Skin of body (tissue), 3 donors: ENCODE measurements at places on chromosomes 11 and 22. TPM values are rescaled to one million over a fixed set of nuclear protein-coding genes. Genes with fewer than 3 reads are reported as not detected.

Gene MS4A12
- not detected for total RNA-seq

Gene MRGPRE
- total RNA-seq: not detected

Gene OR5T3
- not detected for total RNA-seq

Gene TREH
- total RNA-seq: not detected

Gene CCDC87
- 0.10 TPM for total RNA-seq

Gene TPBGL
- not detected for total RNA-seq

DNA sequence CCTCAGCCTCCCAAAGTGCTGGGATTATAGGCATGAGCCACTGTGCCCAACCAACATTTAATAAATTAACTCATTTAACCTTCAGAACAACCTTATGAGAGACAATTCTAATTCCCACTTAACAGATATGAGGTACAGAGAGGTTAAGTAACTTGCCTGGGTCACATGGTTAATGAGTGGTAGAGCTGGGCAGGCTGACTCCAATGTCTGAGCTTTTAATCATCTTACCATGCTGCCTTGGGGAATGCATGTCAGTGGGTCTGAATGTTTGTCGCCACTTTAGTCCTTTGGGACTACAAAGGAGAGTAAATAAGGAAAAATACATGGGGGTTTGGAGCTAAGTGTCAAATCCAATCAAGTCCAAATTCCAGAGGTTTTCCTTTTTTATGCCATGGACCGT is 11.2 kb upstream of the PIK3C2A start:
- DNase-seq: no peak

- DNase-seq: no peak
These were observed 8.1 kb downstream of the ATG13 start for GRCh38 chr11:46625406-46625805.

DNA sequence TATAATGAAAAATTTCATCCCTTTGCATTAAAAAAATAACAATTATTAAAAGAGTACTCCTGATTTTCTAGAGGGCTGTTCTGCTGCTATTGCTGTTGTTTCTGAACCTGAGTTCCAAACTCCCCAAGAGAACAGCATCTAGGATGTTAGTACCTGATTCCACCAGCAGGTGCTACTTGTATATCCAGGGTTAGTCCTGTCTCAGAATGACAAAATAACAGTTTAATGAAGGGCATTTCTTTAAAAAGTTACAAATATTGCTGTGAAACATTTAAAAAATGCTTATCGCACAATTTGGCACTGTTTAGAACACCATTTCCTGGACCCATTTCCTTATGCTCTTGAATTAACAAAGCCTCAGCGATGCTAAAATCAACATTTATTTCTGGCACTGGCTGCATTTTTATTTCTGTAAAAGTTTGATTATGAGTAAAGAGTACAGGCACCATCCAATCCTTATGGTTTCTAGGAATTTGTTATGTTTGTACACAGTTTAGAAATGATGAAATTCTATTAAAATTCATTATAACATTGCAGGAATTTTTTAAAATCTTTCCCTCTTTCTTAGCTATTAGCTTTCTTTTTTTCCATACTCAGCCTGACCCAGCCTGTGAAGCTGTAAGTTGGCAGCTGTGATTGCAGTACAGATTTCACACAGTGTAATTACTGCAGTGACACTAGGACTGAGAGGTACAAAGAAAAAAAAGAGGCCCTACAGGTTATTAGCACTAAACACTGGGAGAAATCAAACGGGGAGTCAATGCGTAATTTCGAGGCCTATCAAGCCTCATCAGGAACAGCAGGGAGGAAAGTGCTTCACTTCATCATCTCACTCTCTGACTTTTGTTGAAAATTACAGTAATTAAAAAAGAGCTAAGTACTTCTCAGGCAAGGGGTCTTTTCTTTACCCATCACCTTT is 208.8 kb downstream of the DCDC1 start:
- DNase-seq: no peak

DNA sequence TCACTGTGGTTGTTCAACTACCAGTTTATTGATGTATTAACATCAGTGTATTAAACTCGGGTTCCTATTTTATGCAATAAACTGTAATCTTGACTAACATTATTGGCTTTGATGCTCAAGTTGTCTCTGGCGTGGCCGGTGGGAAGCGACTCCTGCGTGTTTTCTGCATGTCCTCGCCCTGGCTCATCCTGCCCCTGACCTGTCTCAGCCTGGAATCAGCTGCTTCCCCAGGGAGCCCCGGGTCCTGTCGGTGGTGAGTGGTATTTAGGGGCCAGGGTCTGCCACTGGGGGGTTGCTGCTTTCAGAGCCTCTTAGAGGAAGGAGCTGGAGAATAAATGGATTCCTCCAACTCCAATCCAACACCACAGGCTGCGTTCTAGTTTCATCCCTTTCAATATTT is 22.5 kb downstream of the IFITM10 start:
- no peak for DNase-seq

DNA sequence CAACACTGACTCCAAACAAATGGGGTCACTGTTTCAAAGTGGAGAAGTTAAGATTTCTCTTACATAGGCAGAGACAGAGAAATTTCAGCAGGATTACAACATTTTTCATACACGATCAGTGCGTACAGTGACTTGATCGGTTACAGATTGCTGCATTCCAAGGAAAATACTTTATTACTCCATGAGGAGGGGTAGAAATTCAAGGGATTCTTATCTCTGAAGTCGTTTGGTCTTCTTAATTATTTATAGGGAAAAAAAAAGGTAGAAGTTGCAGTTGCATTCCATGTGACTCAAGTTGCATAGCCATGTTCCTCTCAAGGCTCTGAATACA is 10.7 kb upstream of the SMIM38 start:
- DNase-seq: peak; percentile 38

- DNase-seq: no peak
These were observed 44.2 kb downstream of the FBXO7 start for GRCh38 chr22:32518848-32519247.

- DNase-seq: no peak
These were observed 77.7 kb downstream of the MORC2 start for GRCh38 chr22:30890686-30891442.

- DNase-seq: peak; percentile 58
These were observed 107.1 kb downstream of the GAB2 start for GRCh38 chr11:78310500-78310909.

DNA sequence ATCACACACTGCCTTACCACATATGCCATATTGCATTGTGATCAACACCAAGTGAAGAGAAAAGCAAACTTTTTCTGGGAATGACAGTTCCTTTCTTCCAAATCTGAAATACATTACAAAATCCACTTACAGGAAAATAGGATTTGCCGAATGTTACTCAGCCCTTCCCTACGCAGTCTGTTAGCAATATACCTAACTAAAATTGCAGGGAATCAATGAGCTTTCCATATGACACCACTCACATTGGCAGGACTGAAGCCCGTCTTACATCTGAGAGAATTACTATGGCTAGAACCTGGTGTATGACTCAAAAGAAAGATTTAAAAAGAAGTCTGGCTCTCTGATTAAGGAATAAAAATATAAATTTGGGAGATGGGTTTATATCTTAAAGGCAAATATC is 136.0 kb downstream of the LRRC4C start:
- DNase-seq: no peak

DNA sequence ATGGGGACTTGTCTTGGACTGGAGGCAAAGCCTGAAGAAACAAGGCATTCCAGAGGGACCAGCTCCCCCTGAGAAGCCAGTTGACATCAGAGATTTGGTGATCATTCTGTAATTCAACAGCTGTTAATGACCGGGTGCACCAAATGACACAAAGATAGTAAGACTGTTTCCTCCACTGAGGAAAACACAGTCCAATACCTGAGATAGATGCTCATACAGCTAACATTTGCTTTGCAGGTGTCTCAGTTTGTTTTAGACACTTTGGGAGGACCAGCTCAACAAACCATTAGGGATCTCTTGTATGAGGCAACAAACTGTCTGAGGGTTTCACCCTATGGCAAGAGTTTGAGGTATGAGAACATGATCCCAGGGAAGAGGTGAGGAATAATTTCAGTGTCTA is 237.2 kb upstream of the PLET1 start:
- no peak for DNase-seq

- DNase-seq: no peak
These were observed 4.7 kb downstream of the SPINDOC start for GRCh38 chr11:63817758-63818498.
